ENCODE measurements at places on chromosomes 16 and 17.

GRCh38 chr17:21454441-21454840 is 78.3 kb downstream of the KCNJ12 start:
- DNase-seq, result no peak

- no peak for DNase-seq
These were observed 331.7 kb downstream of the WWOX start for GRCh38 chr16:78431004-78431670.

- DNase-seq, result no peak
These were observed 7.5 kb downstream of the NME3 start for GRCh38 chr16:1763521-1764511.

DNA sequence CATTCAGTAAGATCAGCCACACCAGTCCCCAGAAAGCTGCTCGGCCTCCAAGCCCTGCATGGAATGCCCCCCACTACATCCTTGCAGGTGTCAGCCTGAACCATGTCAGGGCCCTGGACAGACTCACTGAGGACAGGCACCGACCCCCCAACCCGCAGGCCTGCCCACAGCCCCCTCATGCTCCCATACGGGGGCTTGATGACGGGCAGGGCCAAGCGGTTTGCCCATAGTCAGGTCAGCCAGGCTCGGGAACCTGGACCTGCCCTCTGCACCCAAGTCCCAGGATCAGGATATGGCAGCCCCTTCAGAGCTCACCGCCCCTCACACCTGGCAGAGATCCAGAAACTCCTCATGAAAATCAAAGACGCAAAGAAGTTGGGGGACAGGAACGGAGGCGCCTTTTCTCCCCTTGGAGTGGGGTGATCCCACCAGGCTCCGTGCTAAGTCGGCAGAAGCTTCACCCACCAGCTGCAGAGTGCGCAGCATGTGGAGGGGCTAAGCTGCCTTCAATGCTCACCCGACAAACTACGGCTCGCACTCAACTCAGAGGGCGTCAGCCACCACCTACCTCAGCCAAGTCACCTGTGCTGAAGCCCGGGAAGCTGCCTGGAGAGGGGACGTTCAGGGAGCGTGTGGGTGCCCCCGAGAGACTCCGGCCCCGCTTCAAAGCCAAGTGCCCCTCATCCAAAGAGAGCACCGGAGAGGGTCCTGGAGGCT is 26.5 kb downstream of the GNPTG start:
- no peak for DNase-seq

DNA sequence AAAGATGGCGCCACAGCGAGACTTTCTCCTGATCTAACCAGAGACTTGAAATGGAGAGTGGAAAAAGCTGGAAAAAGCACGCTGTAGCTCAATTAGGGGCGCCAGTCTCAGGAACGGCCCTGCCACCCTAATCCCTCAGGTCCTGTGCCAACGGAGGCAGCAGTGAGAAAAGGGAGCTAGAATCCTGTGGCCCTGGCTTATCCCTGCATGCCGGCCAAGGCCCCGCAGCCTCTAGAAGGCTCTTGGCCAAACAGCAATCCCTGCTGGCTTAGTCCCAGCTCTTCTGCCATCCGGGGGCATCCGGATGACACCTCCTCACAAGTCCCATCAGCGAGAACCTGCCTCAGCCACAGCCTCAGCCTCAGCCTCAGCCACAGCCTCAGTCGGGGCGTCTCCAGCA is 69.8 kb downstream of the MRM3 start:
- DNase-seq, result no peak

DNA sequence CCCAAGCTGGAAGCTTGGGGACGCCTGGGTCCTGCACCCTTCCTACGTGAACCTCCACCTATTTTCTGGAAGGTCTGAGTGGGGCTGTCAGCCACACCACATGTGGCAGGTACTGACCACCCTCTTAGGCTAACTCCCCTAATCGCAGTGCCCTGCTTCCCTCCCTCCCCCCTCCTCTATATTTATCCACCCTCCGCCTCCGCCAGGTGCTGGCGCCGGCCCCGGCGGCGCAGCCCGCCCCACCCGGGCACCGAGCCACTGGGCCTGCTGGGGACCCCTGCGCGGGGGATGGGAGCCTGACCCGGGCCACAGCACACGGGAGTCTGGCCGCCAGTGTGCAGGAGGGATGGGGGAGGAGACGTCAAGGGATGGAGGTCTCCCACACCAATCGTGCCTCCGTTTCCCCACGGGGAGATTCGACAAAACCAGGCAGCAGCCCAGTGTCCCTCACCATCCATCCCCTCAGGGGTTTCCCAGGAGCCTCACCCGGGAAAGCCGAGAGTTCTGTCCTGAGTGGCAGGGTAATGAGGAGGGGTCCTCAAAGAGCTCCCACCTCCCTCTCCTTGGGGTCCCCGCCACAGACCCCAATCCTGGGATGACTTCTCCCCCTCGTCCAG is 1.3 kb downstream of the PLEKHH3 start:
- no peak for DNase-seq

GRCh38 chr17:61009663-61010062 is 332.0 kb downstream of the BCAS3 start:
- DNase-seq, result no peak

GRCh38 chr16:82031116-82032084 is 3.7 kb upstream of the HSD17B2 start:
- DNase-seq, result peak; percentile 4

DNA sequence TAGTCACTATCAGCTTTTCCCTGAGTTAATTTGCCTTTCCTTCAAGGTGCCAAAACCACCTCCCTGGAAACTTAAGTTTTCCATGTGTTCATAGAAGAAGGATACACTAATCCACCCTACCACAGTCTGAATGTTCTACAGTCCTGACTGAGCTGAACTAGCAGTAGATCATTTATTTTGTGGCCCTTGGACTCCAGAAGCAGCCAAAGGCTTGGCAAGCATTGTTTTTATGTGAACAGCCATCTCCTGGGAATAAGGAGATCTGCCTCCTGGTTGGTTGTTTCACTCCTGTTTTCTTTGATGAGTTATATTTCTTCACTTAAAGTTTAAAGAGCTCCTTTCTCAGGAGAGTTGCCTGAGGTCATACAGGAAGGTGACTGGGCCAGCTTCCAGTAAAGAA is 634.6 kb upstream of the SOX9 start:
- DNase-seq, result no peak

DNA sequence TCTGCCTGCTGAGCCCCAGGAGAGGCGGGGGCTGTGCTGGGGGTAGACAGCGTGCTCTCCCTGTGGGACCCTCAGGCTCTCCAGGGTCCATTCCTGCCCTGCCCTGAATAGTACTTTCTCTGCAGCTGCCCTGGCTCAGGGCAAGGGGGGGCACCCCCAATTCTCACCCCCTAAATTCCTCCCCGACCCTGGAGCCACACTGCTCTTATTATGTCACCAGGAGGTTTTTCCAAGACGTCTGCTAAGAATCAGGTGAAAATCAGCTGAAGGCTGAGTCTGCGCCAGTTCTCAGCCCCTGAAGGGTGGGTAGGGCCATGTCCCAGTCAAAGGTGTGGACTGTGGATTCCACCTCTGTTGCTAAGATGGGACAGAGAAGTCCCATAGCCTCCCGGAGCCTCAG is 49.9 kb upstream of the MAP3K14 start:
- DNase-seq, result no peak

- no peak for DNase-seq
These were observed 152.7 kb upstream of the MAF start for GRCh38 chr16:79753286-79753685.
